ENCODE measurements at places on chromosomes 11 and 22. TPM values are rescaled to one million over a fixed set of nuclear protein-coding genes. Genes with fewer than 3 reads are reported as not detected.

EEF1G gene
- total RNA-seq: 1,189 TPM

GRCh38 chr11:87116185-87116584 is 78.5 kb downstream of the TMEM135 start:
- DNase-seq: no peak

DNA sequence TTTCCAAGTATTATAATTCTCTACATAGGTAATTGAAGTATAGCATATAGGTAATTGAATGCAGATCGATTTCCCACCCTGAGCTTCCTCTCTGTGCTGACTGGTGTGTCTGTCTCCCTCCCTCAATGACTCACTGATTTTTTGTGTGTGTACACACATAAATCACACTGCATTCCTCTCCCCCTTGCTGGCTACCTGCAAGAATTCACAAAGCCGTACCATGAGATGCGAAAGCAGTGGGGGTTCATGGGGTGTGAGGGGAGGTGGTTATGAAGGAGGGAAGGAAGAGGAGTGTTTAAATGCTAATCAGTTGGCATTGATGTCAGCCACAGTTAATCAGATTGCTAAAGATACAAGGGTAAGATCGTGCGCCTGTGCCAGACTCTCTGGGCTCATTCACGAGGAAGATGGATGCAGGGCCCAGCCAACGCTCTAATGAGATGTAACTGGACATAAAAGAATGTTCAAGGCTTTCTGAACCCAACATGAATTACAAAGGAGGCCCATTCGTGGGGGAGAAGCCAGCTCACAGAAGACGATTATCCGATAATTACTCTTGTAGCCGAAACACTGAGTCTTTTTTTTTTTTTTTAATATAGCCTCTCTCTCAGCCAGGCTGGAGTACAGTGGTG is 107.4 kb downstream of the SEZ6L start:
- no peak for DNase-seq

DNA sequence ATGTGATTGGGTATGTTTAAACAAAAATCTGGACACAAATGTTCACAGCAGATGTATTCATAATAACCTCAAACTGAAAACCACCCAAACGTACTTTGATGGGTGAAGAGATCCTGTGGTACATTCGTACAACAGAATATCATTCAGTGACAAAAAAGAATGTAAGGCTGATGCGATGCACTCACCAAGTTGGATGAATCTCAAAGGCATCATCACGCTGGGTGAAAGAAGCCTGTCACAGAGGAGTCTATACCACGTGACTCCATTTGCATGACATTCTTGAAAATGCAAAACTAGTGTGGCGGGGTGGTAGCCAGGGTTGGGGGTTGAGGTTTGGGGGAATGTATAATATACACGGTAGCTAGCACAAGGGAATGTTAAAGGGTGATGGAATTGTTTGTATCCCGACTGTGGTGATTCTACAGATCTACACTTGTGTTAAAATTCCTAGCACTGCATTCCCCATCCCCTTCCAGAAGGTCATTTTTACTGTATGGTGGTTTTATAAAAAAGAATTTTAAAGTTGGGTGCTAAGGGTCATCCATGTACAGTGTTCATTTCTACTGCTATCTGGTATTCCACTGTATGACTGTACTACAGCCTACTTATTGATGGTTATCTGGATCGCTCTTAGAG is 35.0 kb upstream of the SLC25A1 start:
- DNase-seq: no peak

DNA sequence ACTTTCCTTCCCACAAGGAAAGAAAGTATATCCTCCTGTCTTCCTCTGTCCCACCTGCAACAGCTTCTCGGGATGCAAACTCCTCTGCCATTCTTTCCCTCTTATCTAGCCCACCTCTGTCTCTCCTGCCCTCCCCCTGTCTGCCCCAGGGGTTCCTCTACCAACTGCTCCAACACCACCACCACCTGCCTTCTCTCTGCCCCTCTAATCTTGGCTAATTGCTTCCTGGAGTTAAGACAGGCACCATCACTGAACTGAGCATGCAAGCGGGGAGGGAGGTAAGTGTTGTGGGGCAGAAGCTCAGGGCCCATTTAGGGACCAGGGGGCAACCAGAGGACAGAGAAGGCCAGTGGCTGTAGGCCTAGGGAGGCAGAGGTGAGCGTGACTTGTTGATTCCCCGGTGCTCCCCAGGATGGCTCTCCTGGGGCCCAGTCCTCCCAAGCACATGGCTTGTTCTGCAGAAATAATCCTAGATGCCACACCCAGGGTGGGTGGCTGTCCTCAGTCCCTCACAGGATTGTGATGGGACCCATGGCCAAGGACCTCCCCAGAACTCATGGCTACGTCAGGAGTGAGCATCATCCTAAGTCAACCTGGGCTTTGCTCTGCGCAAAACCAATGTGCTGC is 111.1 kb downstream of the TP53I11 start:
- no peak for DNase-seq

GUCY1A2 gene
- total RNA-seq: not detected

DNA sequence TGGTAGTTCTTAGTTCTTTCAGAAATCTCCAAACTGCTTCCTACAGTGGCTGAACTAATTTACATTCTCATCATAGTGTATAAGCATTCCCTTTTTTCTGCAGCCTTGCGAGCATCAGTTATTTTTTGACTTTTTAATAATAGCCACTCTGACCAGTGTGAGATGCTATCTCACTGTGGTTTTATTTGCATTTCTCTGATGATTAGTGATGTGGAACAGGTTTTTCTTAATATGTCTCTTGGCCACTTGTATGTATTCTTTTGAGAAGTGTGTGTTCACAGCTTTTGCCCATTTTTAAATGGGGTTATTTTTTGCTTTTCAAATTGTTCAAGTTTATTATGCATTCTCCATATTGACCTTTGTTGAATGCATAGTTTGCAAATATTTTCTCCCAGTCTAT is 459.3 kb downstream of the NTM start:
- no peak for DNase-seq

FGF3 gene
- total RNA-seq: not detected

GRCh38 chr11:68661697-68662603 is 22.4 kb upstream of the GAL start:
- no peak for DNase-seq

DNA sequence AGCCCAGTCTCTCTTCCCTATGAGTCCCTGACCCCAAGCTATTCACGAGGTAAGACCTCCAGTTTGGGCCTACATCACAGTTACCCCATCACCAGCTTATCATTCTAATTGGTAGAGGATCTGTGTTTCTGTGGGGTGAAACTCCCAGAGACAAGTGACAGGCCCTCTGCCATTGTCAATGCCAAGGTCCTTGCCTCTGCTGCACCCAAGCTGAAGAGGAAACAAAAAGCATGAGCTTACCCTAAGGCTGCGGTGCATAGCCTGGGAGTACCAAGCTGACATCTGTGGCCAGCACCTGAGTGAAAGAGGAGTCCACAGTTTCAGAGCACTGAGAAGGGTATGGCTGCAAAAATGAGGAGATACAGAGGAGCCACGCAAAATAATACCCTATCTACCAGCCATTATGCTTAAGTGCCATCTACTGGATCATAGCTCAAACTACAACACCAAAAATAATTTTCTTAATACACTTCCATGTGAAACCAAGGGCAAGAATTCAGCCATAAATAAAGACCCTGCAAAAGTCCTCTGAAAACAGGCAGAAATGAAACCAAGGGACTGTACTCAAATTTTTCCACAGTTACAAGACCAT is 62.3 kb upstream of the ANO5 start:
- no peak for DNase-seq

CRYBB3 gene
- total RNA-seq: 1.8 TPM

TRPM5 gene
- not detected for total RNA-seq

GRCh38 chr22:24593836-24594568 is 1.1 kb upstream of the LRRC75B start:
- DNase-seq: no peak

C11orf16 gene
- not detected for total RNA-seq

MUC6 gene
- total RNA-seq: 4.6 TPM

DNA sequence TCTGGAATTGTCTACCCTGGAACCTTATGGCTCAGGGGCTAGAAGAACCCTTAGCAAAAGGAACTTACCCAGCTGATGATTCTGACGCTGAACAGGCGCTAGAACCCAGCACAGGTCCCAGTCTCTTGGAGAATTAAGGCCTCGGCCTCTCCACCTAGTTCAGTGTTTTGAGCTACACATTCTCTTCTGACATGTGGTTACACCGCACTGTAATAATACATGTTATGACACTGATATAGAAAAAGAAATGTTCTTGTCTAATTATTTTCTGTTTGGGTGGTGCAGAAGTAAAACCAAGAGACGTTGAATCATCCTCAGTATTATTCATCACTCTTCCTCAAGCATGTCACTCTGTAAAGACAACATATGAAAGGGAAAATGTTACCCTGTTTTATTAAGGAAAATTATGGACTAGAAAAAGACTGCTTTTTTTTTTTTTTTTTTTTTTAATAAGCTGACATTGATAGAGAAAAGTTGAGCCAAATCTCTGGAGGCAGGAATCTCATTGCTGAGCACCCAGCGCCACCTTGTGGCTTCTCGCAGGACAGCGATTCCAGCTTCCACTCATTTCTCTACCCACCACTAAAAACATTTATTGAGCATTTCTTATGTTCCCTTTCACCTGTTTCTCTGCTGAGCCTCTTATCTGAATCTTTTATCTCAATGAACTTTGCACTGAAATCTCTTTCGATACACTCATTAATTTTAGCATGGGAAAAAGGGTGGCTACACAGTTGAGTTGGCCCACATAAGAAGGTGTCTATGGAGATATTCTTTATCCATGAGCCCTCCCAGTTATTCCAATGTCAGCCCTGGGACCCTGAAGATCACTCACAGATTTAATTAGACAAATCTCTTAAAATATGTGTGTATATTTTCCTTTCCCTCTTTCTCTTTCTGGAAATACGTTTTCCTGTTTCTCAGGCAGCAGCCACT is 12.6 kb upstream of the APLNR start:
- DNase-seq: peak; percentile 77

GRCh38 chr22:37182101-37182948 is 5.7 kb downstream of the C1QTNF6 start:
- DNase-seq: no peak

All from Calu3 (cell line).